ENCODE measurements at places on chromosomes 11 and 22.

DNA sequence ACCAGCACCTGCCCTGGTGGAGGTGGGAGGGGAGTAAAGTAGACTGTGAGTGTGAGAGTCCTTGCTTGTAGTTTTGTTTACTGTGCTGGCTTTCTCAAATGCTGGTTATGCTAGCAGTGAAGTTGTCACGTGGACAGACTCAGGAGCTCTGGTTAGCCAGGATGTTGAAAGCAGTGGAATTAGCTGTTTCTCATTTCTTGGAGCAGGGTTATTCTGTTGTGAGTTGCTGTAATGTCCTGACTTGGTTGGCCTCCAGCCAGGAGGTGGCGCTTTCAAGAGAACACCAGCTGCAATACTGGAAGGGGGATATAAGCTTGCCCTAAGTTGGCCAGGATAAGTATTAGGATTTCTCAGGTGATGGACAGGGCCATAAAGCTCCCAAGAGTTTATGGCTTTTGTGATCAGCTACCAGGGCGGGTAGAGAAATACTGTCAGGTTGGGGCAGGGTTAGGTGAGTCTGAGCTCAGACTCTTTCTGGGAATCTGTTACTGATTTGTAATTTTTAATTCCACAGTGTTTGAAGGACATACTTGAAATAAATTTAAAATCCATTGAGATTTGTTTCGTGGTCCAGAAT lies 13.7 kb downstream of the CYP2D6 start:
- no peak for DNase-seq

GRCh38 chr11:69321877-69322361 lies 28.0 kb downstream of the MYEOV start:
- DNase-seq = no peak

GRCh38 chr11:104089481-104089880 lies 53.0 kb downstream of the DDI1 start:
- no peak for DNase-seq

DNA sequence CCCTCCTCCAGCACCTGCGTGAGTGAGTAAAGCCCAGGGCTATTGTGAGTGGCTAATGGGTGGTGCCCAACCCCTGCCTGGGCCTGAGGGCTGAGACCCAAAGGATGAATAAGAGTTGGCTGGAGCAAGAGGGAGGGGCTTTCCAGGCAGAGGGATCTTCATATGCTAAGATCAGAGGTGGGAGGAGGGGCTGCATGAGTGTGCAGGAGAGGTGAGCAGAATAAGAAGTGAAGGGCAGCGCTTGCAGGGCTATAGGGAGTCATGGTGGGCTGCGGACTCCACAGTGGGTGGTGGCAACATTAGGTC lies 3.9 kb downstream of the EMID1 start:
- no peak for DNase-seq

DNA sequence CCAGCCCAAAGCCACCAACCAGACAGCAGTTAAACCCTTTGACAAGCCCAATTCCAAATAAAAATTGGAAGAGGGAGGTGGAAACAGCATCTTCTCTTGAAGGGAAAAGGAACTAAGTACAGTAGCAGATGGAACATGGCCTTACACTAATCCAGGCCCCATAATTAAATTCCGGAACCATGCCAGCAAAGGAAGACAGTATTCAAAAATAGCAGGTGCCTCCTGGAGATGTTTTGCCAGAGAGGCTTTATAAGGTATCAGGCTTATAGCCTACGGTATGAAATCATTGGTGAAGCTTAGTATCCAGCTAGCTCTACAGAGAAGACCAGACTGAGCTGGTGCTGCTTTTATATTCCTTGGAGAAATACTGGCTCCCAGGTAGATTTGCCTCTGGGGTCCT lies 344.1 kb upstream of the API5 start:
- no peak for DNase-seq

- DNase-seq = no peak
Measured at GRCh38 chr22:39351689-39352214, 2.0 kb downstream of the SYNGR1 start.

- no peak for DNase-seq
Measured at GRCh38 chr11:65660038-65660437, 2.7 kb downstream of the RELA start.

- DNase-seq = no peak
Measured at GRCh38 chr11:100240025-100240539, 447.0 kb upstream of the ARHGAP42 start.

DNA sequence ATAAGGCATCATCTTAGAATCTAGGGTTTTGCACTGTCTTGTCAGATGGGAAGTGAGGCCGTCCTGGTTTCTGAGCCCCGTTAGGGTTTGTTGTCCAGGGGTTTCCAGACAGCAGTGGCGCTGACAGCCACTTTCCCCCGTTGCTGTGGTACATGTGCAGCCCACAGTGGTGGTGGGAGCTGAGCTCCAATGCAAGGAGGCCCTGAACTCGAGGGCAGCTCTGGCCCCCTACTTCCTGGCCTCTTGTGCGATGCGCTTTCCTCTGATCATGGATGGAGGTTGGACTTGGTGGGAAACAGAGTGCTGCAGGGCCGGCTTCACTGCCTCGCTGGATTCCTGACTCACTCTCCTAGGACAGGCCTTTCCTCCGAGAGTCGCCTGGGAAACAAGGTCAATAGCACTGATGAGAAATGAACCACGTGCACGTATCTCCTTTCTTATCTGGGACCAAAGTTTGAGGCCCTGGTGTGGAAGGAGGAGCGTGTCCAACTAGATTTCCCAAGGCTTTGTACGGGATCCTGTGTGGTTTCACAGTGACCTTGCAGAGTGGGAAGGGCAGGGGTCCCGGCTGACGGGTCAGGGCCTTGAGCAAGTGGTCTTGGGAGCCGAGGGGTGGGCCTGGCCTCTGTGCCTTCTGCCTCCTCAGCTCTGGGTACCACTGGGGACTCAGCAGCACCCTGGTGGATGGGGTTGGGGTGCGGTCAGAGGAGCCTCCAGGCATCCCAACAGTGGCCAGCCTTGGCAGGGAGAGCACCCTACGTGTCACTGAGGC lies 3.7 kb downstream of the PHRF1 start:
- DNase-seq = no peak

DNA sequence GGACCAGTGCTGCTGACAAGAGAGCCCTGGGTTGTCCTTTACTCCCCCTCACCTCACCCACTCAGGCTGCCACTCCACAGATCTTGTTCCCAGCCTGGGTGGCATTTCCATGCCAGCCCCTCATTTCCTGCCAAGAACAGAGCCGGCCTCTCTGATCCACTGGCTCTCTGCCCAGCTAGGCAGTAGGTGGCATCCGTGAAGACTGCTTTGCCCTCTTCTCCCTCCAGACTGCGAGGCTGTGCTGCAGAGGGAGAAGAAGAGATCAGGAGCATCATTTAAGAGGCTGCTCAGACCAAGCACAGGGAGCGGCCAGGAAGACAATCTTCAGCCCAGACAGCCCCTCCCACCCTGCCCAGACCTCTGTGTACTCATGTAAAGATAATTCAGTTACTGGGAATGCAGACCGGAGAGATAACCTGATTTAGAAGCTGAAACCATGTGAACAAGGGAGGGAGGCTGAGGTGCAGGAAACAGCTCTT lies 126.9 kb upstream of the NCAM1 start:
- peak; percentile 70 for DNase-seq

GRCh38 chr11:110565357-110566336 lies 135.9 kb downstream of the FDX1 start:
- DNase-seq = no peak

- DNase-seq = peak; percentile 75
Measured at GRCh38 chr11:5004424-5005274, 10.0 kb downstream of the OR51L1 start.

DNA sequence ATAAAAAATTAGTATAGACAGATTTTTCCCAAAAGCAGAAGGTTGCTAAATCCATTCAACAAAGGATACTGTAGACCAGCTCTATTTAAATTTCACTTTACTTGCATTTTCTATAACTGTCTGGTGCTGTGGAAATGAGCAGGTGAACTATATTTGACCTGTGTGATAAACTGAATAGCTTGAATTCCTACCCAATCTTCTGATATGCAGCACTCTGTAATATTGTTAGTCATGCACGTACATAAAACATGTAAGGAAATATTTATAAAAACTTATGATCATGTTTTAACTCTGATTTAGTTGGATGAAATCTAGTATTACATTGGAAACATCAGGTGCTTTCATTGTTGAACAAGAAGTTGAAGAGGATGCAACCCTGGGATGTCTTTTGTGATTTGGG lies 213.6 kb downstream of the DBX1 start:
- DNase-seq = no peak

DNA sequence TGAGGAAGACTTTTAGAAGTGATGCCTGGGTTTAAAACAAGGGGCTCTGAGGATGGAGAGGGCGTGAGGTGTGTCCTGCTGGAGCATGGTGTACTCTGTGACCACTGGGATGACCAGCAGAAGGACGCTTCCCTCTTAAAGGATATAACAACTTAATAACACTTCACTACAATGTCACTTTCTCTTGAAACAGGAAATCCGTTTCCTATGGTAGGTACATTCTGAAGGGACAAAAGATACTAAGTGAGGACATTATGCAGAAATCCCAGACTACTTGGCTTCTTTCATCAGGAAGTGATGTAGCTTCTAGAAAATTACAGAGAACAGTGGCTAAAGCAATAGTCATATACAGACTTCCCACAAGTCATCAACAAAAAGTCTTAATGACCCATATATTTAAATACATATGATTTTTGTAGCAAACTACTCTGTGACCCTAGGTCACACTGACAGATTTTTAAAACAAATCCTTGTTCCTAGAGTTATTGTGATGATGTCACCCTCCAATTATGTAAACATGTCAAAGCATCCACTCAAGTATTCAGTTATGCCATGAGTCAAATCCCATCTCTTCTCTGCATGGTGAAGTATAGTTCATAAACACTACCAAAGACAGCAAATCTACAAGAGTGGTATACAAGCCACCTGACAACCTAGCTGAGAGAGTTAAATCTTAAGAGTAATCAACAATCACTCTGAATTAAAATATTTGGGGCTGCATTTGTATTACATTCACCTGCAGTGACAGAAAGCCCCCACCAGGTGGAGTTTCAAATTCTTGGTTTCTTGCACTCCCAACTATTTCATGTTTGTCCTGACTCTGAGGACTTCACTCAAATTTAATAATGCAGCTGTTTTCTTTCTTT lies 32.8 kb downstream of the PITPNB start:
- peak; percentile 0 for DNase-seq

DNA sequence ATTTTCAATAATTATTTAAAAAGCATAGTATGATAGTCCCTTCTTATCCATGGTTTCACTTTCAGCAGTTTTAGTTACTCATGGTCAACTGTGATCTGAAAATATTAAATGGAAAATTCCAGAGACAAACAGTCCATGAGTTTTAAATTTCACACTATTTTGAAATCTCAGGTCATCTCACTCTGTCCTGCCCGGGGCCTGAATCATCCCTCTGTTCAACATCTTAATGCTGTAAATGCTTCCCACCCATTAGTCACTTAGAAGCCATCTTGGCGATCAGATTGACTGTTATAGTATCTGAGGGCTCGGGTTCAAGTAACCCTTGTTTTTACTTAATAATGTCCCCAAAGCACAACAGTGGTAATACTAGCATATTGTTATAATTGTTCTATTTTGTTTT lies 1509.3 kb downstream of the FAM181B start:
- DNase-seq = no peak

- DNase-seq = no peak
Measured at GRCh38 chr22:27093422-27093821, 436.0 kb downstream of the MIAT start.

DNA sequence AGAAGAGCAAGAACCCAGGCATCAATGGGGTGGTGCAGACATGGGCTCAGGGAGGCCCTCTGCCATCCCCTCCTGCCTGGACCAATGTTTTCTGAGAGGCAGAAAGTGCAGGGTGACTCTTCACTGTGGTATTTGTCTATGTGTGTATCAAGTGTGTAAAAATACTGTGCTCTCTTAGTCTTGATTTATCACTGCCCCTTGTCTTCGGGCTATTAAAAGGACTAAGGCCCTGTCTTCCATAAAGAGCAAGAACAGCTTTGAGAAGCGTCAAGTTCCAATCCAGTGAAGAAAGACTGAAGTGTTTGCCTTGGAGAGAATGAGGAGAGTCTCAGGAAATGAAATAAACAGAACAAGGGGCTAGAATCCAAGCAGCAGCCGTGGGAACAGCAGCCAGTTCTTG lies 14.4 kb downstream of the PRSS23 start:
- DNase-seq = no peak

GRCh38 chr11:32843544-32843943 lies 13.8 kb downstream of the PRRG4 start:
- no peak for DNase-seq

DNA sequence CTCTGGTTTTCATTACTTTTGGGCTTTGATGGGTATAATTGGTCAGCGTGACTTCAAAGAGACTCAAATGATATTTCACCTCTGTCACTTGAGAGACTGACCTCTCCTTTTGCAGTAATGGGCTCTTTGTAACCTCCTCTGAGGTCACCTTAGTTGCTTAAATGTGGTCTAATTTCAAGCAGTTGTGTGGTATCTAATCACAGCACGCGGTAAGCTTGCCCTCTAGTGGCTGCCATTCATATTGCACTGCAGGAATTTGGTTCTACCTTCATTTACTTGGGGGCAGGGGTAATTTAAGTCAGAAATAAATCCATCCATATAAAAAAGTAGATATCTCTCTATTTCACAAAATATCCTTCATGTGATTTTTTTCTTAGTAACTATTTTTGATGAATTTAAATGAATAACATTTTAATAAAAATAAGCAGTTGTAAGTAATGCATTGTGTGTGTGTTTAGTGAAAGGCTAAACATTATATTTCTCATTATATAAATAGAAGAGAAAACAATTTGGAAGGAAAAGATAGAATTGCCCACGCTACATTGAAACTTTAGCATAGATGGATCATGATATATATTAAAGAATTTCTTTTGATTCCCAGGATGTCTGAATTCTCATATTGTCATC lies 55.0 kb upstream of the ANO3 start:
- peak; percentile 68 for DNase-seq

DNA sequence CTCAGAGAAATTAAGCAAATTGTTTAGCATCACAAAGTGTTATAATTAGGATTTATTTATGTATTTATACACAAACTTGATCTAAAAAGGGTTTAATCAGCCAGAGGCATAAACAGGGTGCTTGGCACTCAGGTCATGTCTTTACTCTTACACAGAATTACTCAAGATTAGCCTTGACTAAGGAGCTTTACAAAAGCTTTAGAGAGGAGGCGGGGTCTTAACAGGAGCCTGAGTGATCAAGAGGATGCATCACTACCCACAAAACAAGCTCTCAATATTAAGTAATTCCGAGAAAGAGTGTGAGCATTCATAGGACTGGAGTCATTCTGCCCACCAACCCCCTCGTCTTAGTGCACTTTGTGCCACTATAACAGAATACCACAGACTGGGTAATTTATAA lies 103.0 kb downstream of the SPATA19 start:
- DNase-seq = no peak

- DNase-seq = no peak
Measured at GRCh38 chr11:62601122-62601371, 618 bp downstream of the MTA2 start.

All from NCI-H345 (cell line).